ENCODE measurements at places on chromosomes 5 and 9.

DNA sequence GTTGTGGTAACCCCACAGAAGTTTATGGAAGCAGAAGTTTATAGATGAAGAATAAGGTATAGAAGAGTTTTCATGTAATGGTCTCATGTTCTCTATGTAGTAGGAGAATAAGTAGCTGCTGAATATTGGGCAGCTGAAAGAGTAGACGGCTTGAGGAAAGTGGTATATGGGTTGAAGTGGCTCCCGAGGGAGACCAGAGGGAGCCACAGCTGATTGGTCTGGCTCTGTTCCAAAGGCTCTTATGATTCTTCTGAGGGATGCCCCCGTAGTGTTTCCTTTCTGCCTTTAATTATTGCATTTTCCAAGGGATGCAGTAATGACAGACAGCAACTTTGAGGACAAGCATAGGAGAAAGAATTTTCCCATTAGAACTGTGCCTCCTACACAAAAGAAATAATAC lies 30.1 kb upstream of the TENT2 start:
- no peak for DNase-seq

DNA sequence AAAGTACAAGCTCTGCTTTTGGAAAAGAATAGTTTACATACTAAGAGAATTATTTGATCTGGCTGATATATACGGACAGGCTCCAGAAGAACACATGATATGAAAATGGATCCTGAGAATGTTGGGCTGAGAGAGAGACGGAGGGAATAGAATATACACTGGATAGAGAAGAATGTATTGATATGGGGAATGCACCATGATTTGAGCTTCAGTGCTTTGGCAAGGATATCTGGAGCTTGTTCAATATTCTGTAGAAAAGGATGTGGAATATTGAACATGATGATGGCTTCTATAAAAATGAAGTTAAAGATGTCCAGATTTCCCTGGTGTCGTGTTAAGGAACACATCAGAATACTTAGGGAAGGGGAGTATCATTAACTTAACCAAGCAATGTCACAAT lies 280.5 kb upstream of the VLDLR start:
- no peak for DNase-seq

GRCh38 chr9:3214741-3215140 lies 311.1 kb downstream of the RFX3 start:
- no peak for DNase-seq

DNA sequence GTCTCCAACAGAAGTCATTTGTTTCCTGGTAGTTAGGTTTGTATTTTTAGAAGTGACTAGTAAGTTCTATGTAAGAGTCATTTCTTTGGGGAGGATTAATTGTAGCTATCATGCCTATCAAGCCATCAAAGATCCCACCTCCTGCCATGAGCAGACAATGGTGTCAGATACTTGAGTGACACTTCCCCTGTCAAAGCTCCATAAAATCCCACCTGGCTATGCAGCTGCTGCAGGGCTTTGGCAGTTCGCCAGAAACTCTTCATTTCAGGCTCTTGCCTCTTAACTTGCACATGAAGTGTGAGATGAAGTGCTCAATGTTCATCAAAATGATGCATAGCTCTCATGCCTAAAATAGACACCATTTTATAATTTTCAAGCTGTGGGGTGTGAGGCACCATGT lies 312.1 kb downstream of the CDH12 start:
- no peak for DNase-seq

GRCh38 chr9:83342731-83343130 lies 195.5 kb downstream of the FRMD3 start:
- no peak for DNase-seq

- DNase-seq, result no peak
Measured at GRCh38 chr5:58002323-58002722, 457.6 kb downstream of the PLK2 start.

DNA sequence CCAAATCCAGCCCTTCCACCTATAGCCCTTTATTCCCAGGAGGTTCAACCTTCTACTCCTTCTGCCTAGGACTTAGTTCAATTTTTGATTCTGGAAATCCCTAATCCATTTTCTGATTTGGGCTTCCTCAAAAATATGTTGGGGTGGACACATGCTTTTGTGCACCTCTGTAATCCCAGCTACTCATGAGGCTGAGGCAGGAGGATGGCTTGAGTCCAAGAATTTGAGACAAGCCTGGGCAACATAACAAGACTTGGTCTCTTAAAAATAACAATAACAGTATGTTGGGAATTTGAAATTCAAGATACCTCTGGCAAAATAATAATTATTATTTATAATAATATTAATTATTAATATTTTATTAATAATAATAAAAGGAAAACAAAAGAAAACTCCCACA lies 188.7 kb upstream of the TLE4 start:
- no peak for DNase-seq

GRCh38 chr5:170557314-170557713 lies 53.5 kb downstream of the KCNIP1 start:
- no peak for DNase-seq

- no peak for DNase-seq
Measured at GRCh38 chr5:172451771-172452197, 2.5 kb downstream of the SH3PXD2B start.

DNA sequence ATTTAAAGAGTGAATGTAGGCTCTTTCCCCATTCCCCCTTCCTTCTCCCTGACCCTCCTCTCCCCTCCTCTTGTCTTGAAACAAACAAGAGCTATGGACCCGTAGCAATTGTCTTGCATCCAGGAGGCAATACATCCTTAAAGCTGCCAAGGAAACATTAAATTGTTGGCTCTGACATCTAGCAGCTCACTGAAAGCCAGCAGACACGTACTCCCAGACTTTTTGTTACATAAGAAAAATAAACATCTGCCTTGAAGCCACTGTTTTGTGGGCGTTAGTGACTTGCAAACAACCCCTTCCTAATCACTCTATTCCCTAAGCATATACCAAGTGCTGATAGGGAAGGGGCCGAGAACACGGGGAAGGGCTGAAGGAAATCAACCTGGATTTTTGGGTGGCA lies 8.6 kb downstream of the SLC45A2 start:
- DNase-seq, result no peak

GRCh38 chr5:3852161-3852916 lies 256.7 kb downstream of the IRX1 start:
- DNase-seq, result no peak

- DNase-seq, result no peak
Measured at GRCh38 chr5:129724647-129725046, 23.2 kb upstream of the MINAR2 start.

- DNase-seq, result no peak
Measured at GRCh38 chr5:149404746-149405549, 25.9 kb upstream of the IL17B start.

DNA sequence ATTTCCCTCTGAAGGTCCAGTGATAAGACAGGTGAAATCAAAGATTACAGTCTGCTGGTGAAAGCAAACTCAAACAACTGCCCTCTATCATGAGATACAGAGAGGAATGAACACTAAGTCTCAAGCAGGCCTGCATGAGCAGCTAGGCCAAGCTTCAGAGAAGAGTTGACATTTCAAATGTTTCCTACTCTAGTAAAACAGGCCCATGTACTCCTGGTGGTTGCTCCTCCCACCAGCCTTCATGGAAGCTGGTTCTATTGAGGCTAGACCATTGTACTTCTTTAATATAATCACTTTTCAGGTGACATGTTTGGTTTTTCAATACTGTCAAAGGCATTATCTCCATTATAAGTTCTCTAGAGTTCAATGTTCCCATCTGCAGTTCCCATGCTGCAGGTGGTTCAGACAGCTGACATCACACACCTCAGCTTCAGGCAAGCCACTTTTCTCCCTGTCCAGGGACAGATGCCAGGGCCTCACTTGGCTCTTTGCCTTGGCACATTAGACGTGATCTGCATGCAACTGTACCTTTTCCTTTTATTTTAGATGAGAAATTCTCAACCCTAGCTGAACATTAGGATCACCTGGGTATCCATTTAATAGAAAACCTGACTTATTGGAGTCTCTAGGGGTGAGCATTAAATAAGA lies 89.8 kb downstream of the PIK3R1 start:
- no peak for DNase-seq

GRCh38 chr5:81195335-81195929 lies 37.7 kb upstream of the CKMT2 start:
- DNase-seq, result no peak

- no peak for DNase-seq
Measured at GRCh38 chr5:109563739-109564138, 126.0 kb upstream of the MAN2A1 start.

DNA sequence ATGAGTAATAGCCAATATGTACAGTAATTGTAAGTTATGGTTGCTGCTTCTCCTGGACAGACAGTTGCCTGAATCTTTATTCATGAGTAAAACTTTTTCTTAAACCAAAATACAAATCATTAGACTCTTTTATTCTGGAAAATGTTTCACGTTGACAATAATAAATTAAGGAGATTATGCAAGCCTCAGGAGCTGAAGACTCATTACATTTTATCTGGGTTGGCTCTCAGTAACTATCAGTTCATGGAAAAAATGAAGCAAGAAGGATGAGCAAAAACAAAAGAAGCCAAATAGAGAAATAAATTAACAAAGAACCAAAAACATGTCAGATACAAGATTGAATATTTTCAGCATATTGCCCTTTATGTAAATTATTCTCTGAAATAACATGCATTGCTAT lies 88.9 kb upstream of the PRR16 start:
- no peak for DNase-seq

- no peak for DNase-seq
Measured at GRCh38 chr9:125428902-125429467, 167.4 kb downstream of the GAPVD1 start.

GRCh38 chr5:173736923-173737412 lies 120.5 kb upstream of the BOD1 start:
- DNase-seq, result no peak

DNA sequence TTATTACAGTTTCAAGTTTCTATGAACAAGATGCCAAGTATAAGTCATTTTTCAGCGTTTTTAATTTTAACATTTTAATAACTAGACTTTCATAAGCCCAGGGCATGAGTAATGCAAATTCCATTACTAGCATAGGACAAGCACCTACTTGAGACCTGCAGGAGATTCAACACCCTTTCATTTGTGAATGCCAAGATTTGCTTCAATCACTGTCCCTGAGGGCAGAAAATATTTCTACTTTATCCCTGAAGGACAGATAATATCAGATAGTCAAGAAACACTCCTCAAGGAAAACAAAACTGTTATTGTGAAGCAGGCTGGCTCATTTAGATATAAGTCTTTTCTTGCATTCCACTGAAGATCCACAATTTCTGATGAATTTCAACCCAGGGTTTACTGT lies 27.7 kb upstream of the ZNF622 start:
- no peak for DNase-seq

GRCh38 chr5:145943674-145944121 lies 7.3 kb downstream of the SH3RF2 start:
- DNase-seq, result no peak

GRCh38 chr9:87517732-87518131 lies 20.1 kb downstream of the DAPK1 start:
- DNase-seq, result no peak

GRCh38 chr9:130693101-130693425 lies 517 bp upstream of the EXOSC2 start:
- DNase-seq, result no peak

DNA sequence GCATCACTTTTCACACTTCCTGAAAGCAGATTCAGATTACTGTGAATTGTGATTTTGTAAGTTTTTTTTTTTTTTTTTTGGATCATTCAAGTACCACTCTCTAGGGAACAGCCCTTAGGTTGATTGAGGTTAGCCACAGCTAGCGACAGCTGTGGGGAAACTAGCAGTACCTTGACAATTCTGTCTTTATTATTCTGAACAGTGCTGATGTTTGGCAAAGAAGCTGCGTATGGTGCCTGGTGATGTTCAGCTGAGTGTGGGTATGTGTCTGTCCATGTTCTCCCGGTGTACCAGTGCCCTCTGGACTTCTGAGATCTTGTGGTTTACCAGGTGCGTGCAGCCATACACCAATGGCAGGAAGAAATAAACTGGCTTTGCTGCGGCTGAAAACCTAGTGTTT lies 117.3 kb upstream of the PLPPR1 start:
- no peak for DNase-seq

DNA sequence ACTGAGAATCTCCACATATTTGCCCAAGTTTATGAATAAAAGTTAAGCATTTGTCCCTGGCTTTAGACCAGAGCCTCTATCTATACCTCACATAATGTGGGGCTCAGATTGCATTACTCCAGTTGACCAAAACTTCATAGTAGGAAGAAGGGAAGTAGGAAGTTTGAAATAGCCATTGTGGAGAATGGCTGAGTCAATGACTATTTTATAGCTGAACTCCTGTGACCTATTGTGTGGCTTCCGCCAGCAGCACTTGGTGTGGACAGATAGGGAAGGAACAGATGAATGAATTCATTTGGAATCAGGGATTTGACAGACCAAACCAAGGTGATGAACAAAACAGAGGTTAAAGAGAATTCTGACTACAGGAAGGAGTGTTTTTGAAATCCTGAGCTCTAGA lies 92.9 kb upstream of the LPAR1 start:
- DNase-seq, result no peak

DNA sequence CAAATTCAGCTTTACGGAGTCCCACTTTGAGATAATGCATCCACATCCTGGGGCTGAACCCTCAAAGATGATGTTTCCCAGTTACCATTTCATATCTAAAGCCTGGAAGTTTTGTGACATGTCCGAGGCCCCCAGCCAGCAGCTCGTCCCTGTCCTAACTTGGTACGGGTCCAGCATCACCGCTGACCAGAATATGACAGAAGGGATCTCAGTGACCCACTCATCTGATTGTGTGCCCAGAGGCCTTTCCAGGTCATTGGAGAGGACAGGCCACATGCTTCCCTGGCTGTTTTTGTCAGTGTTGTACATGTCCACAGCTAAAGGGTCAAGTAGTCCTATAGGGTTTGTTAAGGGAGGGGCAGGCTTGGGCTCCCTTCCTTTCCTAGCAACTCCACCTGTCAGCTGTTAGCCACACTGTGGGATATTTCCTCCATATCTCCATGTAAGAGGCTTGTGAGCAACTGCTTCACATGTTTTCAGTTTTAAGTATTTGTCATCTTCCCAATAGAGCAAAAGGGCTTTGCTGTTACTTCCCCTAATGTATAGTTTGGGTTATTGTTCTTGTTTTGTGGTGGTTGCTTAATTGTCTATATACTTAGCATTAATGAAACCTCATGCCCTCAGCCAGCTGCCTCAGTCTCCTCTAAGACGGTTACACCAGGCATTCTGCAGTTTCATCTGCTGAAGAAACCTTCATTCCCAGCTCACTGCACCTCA lies 33.4 kb downstream of the SECISBP2 start:
- no peak for DNase-seq
